ENCODE measurements at places on chromosomes 12 and 14.

DNA sequence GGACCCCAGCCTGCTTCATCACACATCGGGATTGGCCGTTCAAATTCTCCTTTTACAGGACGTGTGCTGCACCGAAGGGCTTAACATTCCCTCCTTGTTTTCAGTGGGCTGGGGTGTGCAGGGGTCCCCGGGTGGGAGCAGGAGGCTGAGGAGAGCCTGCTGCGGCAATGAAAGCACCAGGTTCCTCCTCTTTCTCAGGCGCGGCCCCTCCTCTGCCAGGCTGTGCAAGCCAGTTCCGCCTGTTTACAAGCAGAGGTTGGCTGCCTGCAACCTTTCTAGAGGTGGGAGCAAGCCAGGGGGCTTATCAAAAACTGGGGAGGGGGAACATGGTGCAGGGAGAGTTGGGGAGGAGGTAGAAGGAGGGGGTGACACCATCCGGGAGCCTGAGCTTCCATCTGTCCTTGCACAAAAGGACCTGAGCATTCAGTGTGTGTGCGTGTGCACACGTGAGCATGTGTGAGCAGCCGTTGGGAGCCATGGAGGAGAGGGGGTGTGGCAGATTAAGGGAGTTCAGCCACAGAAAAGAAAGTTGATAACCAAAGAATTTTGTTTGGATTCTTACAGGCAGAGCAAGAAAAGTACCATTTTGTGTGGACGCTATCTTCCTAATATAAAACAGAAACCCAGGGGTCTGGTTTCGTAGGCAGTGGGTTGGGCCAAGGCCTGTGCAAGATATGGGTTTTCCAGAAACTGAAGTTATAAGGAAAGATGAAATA is 108.8 kb upstream of the RFLNA start:
- DNase-seq: no peak

- DNase-seq: no peak
Measured at GRCh38 chr12:120989687-120990086, 11.3 kb downstream of the HNF1A start.

DNA sequence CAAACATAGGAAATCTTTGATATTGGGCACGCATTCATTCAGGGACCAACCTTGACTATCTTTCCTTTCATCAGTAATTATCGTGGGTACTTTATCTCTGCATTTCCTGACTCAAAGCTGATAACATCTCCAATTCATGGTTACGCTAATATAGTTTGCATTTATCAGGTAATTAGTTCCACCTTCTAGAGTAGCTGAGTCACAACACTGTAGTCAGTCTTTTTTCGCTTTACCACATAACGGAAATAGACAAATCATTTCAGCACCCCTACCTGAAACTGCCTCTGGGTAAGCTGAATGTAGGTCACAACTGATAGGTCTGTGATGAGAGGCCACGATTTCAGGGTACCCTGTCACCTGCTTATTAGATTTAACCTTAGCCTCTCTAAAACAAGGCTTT is 36.7 kb upstream of the IL22 start:
- DNase-seq: no peak

GRCh38 chr14:40629144-40629543 is 977.5 kb upstream of the LRFN5 start:
- DNase-seq: no peak

GRCh38 chr14:90660865-90661570 is 155.2 kb downstream of the TTC7B start:
- DNase-seq: no peak

DNA sequence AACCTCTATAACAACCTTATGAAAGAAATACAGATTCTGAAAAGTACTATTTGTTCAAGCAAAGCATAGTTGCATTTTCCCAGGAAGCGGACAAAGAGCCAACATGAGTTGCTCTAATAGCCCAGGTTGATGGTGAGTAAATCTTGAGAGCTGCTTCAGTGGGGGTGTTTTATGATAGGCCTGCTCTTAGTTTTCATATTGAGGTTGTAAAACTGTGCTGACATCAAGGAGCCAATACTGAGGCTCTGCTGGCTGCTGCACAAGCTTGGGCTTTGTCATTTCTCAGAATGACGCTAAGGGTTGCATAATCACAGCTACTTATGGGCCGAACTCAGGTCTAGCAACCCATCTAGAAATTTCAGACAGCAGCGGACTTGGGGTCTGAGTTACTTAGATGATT is 11.5 kb downstream of the TBC1D30 start:
- no peak for DNase-seq

DNA sequence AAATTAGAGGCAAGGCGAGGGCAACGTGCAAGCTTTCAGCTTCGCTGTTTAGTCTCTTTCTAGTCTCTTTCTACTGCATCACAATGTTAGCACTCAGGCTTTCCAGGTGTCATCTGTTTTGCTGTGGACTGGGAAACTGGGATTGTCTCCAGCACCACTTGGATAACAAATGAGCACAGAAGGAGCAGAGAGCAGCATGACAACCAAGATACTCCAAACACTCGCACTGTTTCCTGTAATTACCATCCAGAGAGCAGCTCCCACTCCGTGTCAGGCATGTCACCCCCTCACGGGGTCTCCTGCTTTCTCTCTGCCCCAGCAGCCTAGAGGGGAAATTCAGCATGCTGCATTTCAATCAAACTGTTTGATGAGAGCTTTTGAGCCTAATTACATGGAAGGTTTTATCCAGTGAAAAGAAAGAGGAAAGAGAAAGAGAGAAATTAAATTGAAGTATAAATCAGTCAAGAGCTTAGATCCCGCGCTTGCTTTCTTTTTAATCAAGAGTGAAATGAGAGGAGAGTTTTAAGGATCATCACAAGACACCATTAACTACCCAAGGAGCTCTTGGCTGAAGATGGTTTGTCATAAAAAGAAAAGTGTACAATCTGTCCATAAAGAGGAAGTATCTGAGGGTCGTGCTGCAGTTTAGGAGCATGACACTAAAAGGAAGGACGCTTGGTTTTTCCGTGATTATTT is 917.7 kb downstream of the DIO2 start:
- DNase-seq: no peak

- no peak for DNase-seq
Measured at GRCh38 chr14:104116756-104117340, 21.5 kb upstream of the KIF26A start.

GRCh38 chr14:72545411-72546311 is 348.2 kb downstream of the DPF3 start:
- DNase-seq: no peak

DNA sequence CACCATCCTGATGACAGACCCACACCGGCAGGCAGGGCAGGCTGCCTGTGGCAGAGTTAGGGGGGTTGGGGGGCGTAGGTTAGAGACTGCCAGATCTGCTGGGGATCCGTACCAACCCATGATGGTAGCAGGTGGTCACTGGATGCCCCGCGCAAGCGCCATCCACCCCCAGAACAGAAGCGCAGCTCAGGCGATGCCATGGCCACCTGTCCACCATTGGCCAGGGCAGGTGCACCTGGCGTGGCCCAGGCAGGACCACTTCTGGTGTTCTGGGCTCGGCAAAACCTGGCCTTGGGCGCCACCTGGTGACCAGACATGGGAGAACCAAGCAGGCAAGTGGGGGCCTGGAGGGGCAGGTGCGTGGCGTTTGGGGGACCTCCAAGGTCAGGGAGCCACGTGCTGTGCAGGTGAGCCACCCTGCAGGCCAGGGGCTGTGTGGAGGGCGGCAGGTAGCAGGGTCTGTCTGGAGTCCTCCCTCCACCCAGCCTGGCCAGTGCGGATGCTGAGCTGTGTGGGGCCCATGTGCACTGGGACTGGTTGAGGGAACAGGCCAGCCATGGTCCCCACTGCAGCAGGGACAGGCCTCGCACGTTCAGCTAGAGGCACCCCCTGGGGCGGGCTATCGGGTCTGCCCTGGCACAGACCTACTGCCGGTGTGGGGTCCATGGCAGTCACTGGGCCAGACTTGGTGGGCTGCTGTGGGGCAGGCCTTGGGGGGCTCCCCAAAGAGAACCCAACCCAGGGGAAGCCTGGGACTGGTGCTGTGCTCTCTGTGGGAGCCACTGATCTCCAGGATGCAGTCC is 15.6 kb downstream of the BAG5 start:
- DNase-seq: no peak

GRCh38 chr12:120249266-120249874 is 16.2 kb downstream of the PXN start:
- peak; percentile 79 for DNase-seq

GRCh38 chr14:59678352-59678751 is 101.7 kb upstream of the CCDC175 start:
- no peak for DNase-seq

- no peak for DNase-seq
Measured at GRCh38 chr12:124967016-124967739, 21.8 kb downstream of the DHX37 start.

GRCh38 chr14:104504172-104504735 is 75.3 kb upstream of the C14orf180 start:
- no peak for DNase-seq

GRCh38 chr14:36405589-36406274 is 85.3 kb upstream of the MBIP start:
- DNase-seq: no peak

GRCh38 chr14:100873096-100873482 is 30.4 kb downstream of the RTL1 start:
- no peak for DNase-seq

DNA sequence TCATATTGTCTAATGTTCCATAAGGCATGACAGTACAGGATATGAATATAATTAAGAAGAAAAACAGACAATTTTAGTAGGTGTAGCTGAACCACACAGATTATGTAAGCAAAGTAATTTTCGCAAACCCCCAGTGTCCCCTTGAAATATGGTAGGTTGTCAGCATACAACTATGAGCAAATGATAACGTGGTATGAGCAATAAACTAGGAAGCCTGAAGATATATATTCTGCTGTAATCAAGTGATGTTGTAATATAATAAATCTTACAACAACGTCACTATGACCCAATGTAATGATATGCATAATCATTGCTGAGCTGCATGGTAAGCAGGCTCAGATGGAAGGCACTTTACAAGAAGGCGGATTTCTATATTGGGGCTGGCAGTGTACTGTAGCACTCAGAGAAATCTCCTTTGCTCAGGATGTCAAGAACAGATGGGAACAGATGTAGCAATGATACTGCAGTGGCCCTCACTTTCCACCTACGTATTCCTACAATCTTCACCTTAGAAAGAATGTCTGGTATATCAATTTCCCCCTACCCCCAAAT is 47.8 kb upstream of the MYF6 start:
- DNase-seq: no peak

GRCh38 chr12:76426160-76426559 is 77.9 kb upstream of the BBS10 start:
- no peak for DNase-seq

GRCh38 chr14:90379106-90379505 is 17.7 kb upstream of the CALM1 start:
- no peak for DNase-seq

DNA sequence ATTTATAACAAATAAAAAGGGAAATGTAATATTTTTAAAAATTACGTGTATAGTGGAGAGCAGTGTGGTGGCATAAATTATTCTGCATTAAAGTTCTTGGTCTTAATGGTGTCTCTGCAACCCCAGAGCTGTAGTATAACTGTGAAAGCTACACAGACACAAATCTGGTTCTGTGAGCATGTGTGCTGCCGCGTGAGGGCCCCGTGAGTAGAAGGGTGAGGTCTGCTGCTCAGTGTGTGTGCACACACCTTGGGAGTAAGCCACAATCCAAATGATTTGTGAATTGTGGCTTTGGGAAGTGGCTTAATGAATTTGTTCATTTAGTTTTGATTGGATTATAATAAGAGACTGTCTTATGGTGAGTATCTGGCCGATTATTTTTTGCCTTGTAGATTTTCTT is 16.8 kb downstream of the PELI2 start:
- DNase-seq: no peak

DNA sequence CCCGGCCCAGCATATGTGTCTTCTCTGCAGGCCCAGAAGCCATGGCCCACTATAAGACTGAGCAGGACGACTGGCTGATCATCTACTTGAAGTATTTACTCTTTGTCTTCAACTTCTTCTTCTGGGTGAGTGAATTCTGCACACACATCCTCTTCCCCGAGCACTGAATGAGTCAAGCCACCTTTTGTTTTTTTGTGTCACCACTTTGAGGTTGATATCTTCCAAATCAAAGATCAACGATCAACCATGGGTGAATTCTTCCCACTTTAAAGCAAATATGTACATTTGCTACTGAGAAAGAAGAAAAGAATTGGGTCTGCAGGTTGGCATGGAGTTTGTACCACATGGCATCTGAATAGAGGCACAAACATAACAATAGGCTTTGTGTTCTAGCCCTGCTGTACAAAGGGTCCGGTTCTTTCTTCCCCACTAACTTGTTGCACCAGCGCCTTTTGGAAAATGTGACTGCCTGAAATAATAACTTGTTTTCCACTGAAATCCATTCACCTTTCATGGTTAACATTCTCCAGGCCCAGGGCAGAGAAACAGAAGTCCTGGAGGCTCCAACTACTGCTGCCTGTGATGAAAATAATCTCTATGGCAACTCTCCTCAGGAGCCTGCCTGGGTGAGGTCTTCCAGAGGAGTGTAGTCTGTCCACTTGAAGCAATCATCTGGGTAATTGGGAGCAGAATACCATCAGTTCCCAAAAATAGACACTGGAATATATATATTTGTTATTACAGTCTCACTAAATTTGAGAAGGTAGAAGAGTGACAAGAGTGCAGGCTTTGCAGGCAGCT is 27.6 kb downstream of the TSPAN11 start:
- no peak for DNase-seq

DNA sequence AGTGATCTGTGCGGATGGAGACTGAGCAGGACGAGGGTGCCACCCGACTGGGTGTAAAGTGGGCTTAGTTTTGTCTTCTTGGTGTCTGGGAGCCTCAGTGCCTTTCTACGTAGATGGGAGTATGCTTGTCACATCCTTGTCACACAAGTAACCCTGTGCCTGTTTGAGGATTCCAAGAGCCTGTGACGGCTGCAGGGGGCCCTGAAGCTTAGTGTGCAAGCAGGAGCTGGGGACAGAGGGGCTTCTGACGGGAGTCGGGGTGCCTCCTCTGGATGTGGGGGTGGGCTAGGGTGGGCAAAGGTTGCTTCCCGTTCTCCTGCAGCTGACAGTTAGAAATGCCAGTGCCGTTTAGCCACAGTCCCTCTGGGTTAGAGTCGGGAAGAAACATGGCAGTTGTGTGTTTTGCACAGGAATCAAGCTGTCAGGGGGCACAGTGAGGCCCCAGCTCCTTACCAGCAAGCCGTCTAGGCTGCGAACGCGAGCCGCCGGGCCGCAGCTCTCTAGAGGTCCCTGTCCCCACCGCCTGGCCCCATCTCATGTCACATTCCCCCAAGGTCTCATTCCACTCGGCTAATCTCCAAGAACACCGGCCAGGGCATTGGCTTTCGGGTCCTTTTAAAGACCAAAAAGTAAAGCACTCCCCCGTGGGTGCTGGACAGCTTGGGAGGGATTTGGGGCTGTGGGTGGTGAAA is 7.0 kb downstream of the RTL1 start:
- DNase-seq: no peak

GRCh38 chr14:47189911-47190484 is 485.4 kb downstream of the MDGA2 start:
- no peak for DNase-seq

DNA sequence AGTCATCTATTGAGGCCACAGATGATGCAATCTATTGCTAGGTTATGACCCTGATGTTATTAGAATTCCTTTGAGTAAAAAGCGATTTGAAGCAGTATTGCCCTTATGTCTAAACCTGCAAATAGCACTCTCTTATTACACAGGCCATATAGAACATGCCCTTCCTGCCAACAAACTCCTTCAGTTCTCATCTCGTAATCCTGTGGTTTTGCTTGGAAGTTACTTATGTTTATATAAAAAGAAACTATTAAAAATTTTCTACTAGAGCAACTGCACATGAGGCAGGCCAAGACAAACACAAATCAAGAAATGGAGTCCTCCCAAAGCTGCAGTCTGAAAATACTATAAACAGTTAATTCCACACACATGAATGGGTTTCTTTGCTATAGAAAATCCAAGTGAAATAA is 1200.2 kb downstream of the LRFN5 start:
- DNase-seq: peak; percentile 15

Data from A172 (cell line).